Activated CD8-positive, alpha-beta T cell treated with anti-CD3 and anti-CD28 coated beads, Interleukin-2, amount 10 ng/mL, durations not matched to agents 7 days and 5 days (primary cell): ENCODE measurements at places on chromosomes 13 and 19.

DNA sequence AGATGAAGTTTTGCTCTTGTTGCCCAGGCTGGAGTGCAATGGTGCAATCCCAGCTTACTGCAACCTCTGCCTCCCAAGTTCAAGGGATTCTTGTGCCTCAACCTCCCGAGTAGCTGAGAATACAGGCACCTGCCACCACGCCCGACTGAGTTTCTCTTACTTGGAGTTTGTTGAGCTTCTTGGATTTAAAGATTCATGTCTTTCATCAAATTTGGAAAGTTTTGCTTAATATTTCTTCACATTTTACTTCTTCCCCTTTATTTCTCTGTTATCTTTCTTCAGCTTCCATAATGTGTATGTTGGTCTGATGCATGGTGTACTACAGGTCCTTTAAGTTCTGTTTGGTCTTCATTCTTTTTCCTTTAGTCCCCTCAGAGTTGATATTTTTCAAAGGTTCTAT lies 8.9 kb upstream of the ZNF560 start:
- DNase-seq = no peak

GRCh38 chr13:69580255-69580654 lies 527.4 kb upstream of the ATXN8OS start:
- no peak for DNase-seq

- no peak for DNase-seq
Observed at GRCh38 chr13:73341748-73342147, 282.9 kb downstream of the KLF5 start.

DNA sequence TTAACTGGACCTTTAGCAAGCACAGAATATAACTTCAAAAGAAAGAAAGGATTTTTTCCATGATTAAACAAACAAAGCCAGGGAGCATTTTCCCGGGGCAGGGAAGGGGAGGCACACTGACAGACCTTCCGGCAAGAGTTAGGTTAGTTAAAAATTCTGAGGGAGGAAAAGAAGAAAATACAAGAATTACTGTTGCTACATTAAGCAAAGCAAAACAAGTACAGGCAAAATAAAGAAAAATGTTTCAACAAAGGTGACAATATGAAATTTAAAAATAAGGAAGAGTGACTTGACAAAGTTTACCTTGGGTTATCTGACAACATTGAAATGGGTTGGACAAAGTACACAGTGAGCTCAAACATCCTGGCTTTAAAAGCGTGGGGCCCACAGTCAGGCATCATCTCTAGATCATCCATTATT lies 51.5 kb downstream of the KLF12 start:
- no peak for DNase-seq

GRCh38 chr13:38752686-38753085 lies 65.8 kb downstream of the FREM2 start:
- DNase-seq = no peak

DNA sequence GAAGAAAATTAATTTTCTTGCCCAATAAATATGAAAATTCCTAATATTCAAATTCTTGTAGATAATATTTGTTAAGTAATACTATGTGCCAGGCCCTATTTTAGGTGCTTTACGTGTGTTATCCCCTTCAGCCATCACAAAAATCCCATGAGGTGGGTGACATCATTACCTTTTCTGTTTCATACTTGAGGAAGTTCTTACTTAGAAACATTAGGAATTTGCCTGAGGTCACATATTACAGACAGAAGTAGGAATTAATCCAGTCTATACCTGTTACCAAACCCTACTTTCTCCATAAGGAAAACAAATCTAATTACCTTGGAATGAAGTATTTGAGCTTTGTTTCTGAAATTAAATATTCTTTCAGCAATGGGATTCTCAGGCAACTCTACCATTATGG lies 336.1 kb downstream of the GPC6 start:
- no peak for DNase-seq

DNA sequence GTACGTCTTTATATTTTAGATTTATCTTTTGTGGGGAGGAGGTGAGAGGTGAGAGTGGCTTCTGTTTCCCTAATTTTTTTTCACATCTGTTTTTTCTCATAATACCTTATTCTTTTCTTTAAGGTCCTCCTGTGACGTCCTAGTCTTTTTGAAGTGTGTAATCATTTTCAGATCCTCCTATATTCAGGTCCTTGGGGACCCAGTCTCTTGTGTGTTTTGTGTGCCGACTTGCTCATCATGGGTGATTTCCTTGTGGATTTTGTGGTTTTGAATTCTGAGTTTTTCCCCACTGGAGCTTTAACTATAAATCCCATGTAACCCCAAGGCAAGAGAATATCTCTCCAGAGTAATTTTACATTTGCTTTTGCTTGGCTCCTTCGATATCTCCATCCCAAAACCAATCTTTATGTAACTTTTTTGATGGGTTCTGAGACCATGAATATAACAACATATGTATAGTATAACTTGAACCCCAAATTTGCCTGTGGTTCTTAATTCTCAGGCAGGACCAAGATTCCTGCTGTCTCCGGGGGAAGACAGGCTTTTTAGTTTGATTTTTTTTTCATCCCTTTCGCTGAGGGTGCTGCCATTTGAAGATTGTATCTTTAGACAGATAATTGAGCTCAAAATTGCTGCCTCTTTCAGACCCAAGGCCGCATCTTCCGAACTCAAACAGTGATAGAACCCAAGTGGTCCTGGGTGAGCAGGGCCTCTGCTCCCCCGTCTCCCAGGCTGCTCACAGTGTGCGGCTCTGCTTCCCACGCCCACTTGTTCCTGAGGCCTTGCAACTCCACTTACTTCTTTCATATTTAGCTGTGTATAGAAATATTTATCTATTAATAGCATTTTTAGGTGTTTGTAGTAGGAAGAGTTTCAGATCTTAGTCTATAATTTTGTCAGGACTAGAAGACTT lies 59.1 kb upstream of the GPR183 start:
- peak; percentile 19 for DNase-seq

GRCh38 chr19:51043497-51043896 lies 8.7 kb upstream of the KLK12 start:
- no peak for DNase-seq

- DNase-seq = no peak
Observed at GRCh38 chr19:16351133-16351809, 26.6 kb downstream of the KLF2 start.

GRCh38 chr13:23790577-23791170 lies 98.5 kb downstream of the MIPEP start:
- no peak for DNase-seq

DNA sequence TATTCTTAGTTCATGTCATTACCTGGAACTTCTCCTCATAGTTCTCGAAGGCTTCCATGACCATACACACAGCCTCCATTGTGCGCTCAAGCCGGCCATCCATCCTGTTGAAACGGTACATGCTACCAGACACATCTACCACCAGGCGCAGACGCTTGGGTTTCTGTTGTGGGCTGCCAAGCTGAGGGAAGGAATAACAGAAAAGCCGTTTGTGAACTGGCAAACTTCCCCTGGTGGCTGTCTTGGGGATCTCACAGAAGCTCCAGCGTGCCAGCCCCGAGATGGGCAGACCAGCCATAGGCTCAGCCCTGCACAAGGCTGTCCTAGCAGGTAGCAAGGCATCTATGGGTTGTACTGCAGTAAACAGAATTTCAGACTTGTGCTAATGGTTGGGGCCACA lies 130.1 kb downstream of the RGCC start:
- DNase-seq = peak; percentile 26

DNA sequence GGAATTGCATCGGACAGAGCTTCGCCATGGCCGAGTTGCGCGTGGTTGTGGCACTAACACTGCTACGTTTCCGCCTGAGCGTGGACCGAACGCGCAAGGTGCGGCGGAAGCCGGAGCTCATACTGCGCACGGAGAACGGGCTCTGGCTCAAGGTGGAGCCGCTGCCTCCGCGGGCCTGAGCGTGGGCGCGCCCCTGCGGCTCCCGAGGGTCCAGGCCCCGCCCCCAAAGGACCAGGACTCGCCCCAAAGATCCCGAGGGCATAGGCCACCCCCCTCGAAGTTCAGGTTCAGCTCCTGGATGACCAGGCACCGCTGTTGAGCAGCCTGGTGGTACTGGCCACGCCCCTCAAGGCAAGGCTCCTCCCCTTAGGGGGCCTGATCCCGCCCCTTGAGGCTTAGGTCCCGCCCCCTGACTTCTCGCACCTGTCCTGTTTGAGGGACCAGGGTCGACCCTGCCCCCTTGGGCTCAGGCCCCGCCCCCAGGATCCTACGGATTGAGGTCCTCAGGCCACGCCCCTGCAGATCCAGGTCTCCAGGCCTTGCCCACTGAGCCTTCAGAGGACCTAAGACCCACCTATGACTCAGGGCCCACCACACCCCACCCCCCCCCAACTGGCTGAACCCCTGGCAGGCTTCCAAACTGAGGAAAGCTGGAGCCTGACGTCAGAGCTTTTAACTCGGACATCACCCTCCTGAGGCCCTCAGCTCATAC lies 43.1 kb downstream of the CYP4F22 start:
- peak; percentile 74 for DNase-seq

DNA sequence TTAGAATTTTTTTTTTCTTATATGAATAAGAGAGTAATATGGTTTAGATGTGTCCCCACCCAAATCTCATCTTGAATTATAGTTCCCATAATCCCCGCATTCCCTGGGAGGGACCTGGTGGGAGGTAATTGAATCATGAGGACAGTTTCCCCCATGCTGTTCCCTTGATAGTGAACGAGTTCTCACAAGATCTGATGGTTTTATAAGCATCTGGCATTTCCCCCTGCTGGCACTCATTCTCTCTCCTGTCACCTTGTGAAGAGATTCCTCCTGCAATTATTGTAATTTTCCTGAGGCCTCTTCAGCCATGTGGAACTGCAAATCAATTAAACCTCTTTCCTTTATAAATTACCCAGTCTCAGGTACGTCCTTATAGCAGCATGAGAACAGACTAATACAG lies 205.7 kb downstream of the MYO16 start:
- DNase-seq = no peak

DNA sequence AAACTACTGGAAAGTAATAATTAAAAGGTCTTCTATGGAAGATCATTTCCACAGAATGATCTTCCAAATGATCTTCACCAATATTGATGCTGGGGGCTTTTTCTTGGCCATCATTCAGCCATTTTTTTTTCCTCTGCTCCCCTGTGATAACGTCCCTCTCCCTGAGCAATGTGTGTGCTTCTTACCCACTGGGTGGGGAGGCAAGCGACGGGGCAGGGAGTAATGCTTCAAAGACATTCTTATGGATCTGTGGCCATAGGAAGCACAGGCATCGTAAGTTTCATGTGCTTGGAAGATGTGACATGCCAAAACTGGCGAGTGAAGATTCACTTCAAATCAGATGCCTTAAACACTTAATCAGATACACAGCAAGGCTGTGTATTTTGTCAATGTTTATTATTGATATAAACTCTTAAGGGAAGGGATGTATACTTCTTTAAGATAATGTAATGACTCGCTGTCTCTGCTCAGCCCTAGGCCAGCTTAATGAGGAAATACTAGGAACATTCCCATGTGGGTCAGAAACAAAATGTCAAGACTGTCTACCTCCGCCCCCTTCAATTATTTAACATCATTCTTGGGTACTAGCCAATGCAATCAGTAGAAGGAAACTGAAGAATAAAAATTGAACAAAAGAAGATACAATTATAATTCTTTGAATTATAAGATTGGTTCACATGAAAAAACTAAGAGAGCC lies 34.1 kb upstream of the SERPINE3 start:
- DNase-seq = no peak

- DNase-seq = no peak
Observed at GRCh38 chr13:30323524-30323923, 16.2 kb upstream of the KATNAL1 start.

DNA sequence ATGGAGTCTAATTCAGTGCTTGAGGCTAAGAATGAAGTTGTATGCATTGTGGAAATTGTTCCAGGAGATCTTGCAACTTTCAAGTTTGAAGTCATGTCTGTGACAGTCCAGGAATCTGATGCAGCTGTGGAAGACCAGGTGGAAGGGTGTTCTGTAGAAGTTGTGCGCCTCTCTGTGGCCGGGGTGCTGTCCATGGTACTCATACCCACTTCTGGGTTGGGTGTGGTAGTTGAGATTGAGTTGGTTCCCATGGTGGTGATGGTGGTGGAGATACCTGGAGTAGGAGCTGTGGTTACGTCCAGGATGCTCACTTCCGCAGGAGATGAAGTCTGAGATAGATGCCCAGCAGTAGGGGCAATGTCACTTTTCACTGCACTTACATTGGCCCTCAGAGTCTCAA lies 44.3 kb downstream of the MUC16 start:
- peak; percentile 26 for DNase-seq

DNA sequence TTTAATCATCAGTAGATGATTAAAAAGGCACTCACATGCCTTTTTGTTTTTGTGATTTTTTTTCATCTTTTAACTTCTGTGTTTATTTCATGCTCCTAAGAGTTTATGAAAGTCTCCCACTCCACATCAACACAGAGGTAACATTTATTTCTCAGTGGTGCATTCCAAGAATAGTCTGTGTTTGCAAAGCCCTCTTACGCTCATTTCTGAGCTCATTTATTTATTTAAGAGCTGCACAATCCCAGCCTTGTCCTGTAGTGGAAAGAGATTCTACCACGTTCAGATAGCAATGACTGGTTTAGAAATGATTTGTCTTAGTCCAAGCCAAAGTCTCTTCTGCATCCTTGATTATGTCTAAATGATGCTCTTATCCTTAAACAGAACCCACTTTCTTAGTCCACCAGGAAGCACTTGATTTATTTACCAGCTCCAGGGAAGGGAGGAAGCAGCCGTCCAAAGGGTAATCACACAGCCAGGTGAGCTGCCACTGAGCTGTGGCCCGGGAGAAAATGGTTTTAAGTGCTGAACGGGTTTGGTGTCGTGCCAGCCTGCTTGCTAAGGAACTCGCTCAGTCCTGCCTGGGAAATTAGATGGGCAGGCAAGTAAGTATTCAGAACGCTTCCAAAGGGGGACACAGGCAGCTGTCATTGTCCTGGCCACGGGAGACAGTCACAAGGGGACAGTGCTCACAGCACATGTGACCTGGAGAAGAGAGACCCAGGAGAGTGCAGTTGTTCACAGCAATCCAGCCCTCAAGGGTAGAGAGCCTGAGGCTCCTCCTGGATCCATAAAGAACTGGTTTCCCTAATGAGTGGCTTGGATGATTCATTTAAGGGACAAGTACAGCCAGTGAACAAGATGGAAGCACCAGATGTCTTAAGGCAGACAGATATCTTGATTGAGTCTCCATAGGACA lies 131.8 kb upstream of the WASF3 start:
- no peak for DNase-seq

DNA sequence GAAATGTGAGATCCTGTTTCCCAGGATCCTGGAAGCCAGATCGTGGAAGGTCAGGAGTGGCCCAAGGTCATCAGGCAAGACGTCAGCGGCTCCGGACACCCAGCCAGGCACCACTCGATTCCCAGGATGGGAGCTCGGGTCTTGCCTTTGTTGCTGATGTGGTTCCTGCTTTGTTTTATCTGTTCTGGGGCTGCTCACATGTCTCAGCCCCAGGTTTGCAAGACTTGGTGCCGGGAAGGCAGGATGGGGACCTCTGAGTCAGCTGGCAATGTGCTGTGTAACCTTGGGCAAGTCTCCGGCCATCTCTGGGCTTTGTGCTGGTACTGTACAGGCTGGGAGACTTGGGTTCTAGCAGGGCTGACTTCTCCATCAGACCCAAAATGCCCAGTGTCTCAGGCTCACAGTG lies 1.4 kb upstream of the FCHO1 start:
- peak; percentile 43 for DNase-seq

- DNase-seq = peak; percentile 91
Observed at GRCh38 chr19:53553865-53554791, 16.2 kb downstream of the ZNF331 start.

GRCh38 chr19:18058208-18059009 lies 28.3 kb downstream of the IL12RB1 start:
- DNase-seq = peak; percentile 86
